ENCODE measurements at places on chromosomes 7 and 10.

- DNase-seq = no peak
Measured at GRCh38 chr10:2837674-2838073, 229.7 kb upstream of the PFKP start.

DNA sequence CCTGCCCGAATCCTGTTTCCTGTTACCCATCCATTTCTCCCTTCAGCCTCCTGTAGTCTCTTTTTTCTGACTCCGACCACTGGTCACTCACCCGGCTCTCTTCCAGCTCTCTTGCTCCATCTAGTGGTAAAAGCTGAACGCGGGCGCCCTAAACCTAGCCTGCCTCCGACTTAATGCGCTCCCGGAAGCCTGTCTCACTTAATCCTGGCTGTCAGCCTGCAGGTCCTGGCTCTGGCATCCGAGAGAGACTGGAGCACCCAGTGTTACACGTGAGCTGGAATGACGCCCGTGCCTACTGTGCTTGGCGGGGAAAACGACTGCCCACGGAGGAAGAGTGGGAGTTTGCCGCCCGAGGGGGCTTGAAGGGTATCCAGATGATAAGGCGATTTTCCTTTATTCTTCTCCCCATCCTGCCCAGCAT lies 10.3 kb downstream of the SUMF2 start:
- peak; percentile 71 for DNase-seq

DNA sequence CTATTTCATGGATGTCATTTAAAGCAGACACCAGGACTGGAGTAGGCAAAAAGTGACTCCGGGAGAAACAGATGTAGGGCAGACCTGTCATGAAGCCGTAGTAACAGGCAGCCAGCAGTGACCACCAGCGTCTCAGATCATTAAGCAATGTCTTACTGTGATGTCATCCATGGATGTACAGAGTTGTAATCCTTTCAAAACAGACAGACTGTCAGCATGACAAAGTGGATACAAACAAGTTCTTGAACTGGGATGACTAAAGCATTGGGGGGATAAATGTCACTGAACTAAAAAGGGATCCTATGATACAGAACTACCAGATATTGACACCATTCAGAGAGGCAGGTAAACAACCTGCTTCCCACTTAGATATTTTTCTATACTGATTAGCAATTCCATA lies 675.5 kb downstream of the PARD3 start:
- DNase-seq = peak; percentile 8

GRCh38 chr10:72334196-72334824 lies 20.4 kb downstream of the DNAJB12 start:
- DNase-seq = no peak

DNA sequence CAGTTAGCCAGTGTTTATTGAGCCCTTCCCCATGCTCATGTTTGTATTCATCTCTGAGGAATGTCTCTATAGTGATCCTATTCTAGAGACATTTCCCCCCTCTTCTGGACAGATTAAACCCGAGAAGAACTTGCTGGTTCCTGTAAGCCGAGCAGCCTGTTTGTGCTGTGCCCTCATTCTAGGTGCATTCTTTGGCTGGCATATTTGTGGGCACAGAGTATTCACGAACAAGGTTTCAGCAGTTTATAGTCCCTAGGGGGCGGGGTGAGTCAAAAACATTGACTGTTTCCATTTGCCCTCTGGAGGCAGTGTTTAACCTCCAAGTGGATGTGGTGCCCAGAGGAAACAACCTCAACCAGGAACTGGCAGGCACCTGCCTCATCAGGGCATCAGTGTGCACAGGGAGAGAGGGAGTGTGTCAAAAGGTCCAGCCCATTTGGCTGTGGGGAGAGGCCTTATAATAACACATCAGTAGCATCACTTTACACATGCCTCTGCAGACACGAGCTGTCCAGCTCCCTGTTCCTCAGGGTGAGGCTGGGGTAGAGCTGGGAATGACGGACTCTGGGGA lies 273.3 kb upstream of the LRGUK start:
- no peak for DNase-seq

GRCh38 chr7:37645282-37646050 lies 38.1 kb upstream of the GPR141 start:
- peak; percentile 65 for DNase-seq

- no peak for DNase-seq
Measured at GRCh38 chr7:39386718-39387117, 179.5 kb upstream of the YAE1 start.

GRCh38 chr10:86962136-86962980 lies 4.0 kb downstream of the SNCG start:
- no peak for DNase-seq

DNA sequence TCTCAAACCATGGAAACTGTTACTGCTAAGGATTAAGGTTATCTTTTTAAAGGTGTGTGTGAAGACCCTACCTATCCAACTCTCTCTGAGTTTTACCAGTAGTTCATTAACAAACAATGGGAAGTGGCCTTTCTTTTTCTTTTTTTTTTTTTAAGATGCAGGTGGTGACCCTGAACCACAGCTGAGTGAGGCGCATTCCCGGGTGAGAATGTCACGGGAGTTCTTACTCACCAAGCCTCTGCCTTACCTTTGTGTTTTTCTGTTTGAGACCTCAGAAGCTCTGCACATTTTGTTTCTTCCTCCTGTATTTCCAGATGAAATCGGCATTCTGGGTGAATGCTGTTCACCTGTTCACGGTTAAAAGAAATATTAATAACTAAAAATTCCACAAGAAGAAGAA lies 2.5 kb downstream of the VIPR2 start:
- no peak for DNase-seq

DNA sequence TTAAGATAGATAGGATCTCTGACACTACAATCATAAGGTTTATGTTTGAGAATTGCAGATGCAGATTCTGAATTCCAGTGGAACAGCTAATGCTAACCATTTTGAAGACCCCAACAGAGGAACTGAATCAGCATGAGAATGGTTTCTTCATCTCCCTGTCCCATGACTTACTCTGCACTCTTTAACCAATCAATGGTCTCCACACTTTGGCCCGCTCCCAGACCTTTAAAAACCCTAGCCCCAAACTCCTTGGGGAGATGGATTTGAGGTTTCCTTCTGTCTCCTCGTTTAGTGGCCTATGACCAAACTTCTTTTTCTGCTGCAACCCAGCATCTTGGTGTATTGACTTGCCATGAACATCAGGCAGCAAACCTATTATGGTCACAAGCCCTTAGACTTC lies 804.9 kb downstream of the LRMDA start:
- DNase-seq = no peak

DNA sequence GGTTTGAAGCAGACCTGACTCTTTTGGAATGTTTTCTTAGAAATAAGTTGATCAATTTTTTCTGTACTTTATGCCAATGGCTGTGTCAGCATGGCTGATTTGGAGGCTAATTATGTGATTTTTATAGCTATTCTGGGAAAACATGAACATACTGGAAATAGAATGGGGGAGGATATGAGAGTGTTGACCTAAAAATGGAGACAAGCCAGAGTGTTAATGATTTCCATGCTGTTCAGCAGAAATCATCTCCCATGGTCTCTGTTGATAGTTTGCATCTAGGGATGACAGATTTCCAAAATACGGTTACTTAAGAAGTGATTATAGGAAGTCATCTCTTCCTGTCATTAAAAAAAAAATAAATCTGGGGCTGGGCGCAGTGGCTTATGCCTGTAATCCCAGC lies 32.7 kb upstream of the DMTF1 start:
- no peak for DNase-seq

GRCh38 chr10:124992462-124993344 lies 50.8 kb downstream of the ZRANB1 start:
- peak; percentile 47 for DNase-seq

GRCh38 chr7:23893942-23894891 lies 184.2 kb downstream of the STK31 start:
- no peak for DNase-seq

DNA sequence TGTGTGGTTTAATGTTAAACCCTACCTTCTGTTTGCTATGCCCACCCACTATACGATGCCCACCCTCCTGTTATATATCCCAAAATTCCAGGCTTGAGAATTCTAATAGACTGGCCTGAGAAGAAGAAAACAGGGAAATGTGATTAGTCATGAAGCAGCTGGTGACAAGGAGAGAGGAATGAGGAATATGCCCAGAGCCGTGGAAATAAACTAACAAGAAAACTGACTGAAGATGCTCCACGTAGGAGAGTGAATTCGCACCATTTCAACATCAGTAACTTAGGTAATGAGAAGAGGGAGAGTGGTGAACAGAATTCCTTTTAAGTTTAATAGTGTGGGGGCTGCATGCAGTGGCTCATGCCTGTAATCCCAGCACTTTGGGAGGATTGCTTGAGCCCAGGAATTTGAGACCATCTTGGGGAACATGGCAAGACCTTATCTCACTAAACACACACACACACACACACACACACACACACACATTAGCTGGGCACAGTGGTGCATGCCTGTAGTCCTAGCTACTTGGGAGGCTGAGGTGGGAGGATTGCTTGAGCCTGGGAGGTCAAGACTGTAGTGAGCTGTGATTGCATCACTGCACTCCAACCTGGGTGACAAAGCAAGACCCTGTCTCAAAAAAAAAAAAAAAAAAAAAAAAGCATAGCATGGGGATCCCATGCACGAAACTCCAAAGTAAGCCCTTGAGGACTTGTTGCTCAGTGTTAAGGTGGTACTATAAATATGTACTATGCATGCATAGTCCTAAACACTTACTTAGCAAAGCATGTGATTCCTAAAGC lies 16.1 kb upstream of the SYPL1 start:
- no peak for DNase-seq

- no peak for DNase-seq
Measured at GRCh38 chr10:17138460-17139042, 8.9 kb upstream of the CUBN start.

GRCh38 chr7:91519241-91520158 lies 255.3 kb downstream of the FZD1 start:
- DNase-seq = no peak

- no peak for DNase-seq
Measured at GRCh38 chr7:129240119-129240820, 15.4 kb downstream of the AHCYL2 start.

DNA sequence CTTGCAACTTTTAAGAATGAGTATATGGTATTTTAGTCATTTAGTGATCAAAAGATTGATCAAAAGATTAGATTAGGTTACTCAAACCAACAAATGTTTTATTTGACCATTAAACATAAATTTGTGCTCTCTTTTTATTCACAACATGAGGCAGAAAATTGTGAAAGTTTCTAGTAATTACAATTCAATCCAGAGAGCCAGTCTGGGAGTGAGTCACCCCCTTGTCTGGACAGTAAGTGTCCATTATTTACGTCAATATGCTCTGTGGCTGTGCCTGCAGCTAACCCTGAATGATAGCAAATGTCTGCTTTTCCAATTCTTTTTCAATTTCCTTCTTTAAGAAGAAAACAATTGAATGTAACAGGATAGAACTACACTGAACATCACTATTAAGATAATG lies 27.9 kb downstream of the GNG11 start:
- no peak for DNase-seq

DNA sequence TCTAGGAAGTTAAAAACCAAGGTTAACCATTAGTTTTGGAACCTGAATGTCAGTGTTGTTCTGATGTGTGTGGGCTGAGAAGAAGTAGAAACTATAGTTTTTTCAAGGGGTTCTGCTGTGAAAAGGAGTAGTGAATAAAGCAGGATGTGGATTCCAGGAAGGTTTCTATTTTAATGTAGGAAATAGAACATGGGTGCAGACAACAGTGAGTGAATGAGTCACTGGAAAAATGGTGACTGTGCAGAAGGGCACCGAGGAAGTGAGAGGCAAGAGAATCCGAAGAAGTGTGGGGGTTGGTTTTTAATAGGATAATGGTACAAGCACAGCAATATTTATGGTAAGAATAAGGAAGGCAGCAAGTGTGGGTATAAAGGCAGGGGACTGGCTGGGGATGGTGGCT lies 120.4 kb downstream of the ARHGAP21 start:
- peak; percentile 72 for DNase-seq

DNA sequence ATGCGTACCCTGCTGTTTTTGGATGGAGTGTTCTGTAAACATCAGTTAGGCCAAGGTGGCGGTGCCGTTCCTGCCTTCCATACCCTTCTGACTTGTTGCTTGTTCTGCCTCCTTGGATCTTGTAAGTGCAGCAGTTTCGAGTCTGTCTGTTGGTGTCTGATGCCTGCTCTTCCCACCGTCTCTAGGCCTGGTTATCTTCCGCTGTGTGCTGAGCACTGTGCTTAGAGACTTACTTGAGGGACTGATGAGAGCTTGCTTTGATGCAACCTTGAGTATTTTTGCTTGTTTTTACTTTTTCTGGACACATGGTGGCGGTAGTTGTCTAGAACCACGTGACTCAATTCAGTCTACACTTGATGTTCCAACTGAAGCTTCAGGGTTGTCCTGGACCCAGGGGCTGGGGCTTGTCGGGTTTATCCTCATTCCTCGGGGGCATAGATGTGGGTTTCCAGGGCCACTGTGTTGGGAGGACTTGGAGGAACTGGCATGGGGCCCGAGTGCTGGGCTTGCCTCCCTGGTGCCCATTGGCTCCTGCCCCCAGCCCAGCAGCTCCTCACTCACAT lies 14.4 kb upstream of the SPRN start:
- DNase-seq = peak; percentile 41

DNA sequence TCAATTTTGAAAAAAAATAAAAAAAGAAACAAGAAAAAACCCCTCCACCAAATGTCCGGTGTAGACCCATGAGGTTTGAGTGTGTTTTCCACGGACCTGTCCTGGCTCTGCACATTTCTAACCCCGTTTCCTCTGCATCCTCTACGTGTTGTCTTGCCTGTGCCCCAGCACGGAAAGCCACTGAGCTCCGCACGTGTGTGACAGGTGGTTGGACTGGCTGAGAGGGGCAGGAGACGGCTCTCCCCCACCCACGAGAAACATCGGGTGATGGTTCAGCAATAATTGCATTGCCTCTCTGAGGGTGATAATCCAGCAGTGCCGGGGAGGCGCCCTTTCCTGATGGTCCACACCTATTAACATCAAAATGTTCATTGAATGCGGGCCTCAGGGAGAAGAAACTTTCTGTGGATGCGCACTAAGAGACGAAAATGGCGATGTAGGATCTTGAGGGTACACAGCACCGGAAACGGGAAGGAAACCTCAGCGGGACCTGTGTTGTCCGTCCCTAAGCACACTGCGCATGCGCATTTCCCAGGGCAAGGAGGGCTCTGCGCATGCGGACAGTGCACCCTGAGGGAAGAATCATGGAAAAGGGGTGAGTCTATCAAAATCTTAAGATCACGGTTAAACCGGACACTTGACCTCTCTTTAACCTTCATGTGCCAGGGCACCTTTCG lies 470.1 kb upstream of the ADARB2 start:
- DNase-seq = no peak

DNA sequence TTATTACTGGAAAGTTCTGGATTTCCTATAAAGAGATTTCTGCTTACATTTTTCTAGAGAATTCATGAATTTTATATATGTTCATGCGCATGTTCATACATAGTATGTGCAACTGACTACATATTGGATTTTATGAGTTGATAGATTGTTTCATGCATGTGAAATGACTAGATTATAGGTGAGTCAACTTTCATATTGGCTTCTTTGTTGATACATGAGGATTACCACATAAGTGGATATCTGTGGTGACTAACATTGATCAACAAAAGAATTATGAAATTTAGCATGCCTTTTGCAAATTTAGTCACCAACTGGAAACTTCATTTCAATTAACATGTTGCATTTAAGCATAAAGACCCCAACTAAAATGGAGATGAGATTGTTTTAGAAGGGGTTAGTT lies 99.0 kb downstream of the GNAT3 start:
- no peak for DNase-seq

Measured in inflammatory macrophage treated with lipopolysaccharide for 4 hours (primary cell).